Activated naive CD4-positive, alpha-beta T cell treated with anti-CD3 and anti-CD28 coated beads, Interleukin-2, amount 50 U/mL, for 72 hours (primary cell): ENCODE measurements at places on chromosomes 12 and 14.
A peak's percentile ranks its signal among the peaks of the same experiment; 100 is the strongest.

DNA sequence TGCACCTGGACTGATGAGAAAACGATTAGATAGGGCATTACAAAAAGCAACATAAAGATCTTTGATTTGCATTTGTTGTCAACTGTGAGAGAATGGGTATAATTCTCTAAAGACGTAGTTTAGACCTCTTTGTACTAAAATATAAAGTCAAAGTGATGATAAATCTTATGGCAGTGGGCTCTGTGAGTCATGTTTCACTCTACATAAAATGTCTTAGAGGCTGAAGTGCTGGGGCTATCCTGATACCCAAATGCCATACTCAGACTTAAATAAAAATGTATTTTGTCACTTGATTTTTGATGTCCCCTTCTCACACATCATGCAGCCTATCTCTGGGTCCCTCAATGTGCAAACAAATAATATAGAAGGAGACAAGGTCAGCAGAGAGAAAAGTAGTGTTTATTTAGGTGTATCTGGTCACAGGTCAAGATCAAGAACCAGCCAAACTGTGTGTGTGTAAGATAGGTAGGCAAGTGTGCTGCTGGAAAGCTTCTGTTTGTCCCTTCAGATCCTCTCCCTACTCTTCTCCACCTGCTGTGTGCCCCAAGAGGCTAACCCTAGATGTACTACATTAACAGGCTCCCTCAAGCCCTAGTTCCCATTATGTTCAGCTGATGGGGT, 7.0 kb upstream of the NIN start:
- no peak for DNase-seq

DNA sequence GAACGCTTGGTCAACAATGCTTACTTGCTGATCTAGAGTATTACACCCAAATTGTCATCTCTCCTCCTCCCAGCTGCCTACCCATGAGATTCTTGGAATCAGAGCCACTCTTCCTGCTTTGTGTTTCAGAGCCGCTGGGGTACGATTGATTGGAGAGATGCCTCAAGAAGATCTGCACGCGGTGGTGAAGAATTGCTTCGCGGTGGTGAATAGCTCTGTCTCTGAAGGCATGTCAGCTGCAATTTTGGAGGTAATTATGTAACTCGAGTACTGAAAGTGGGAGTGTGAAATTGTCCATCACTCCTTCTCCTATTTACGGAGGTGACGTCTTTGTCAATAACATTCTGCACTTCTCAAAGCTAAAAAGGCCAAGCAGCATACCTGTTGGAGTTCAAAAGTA, 93.9 kb downstream of the GLT1D1 start:
- no peak for DNase-seq

- DNase-seq = no peak
These were observed 402.3 kb downstream of the NUAK1 start for GRCh38 chr12:105736498-105736897.

- no peak for DNase-seq
These were observed 28.7 kb downstream of the AICDA start for GRCh38 chr12:8584004-8584403.

DNA sequence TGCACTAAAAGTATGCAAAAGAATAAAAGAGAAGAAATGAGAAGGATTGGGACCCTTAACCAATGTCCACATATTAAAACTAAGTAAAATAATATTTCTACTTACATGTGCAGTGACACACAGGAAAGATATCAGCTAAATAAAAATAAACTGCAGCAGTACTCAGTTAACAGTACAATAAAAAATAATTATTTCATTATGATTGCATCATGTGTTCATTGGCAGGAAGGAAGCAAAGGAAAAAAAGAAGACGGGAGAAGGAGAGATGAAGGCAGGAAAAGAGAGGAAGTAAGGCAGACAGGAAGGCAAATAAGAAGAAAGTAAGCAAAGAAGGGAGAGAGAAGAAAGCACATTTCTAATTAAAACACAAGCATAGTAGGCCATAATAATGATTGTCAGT, 33.0 kb downstream of the RASSF9 start:
- DNase-seq = no peak

GRCh38 chr12:77064896-77065360, 441 bp downstream of the E2F7 start:
- peak; percentile 31 for DNase-seq

GRCh38 chr14:56342494-56342942, 224.3 kb downstream of the PELI2 start:
- no peak for DNase-seq

DNA sequence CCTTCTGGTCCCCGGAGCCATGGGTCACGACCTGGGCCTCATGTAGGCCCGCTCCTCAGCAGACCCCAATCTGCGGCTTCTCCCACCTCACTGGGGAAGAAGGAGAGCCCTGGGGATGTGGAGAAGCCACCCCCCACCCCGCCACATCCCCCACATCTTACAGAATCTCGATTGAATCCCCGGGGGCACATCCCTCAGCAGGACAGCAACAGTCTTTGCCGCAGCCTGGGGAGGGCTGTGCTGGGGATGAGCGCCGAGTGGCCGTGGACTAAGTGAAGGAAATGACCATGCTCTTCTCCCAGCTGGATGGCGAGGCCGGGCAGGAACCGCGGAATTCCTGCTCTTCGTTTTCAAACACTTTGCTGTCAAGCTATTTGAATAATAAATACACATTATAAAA, 169.0 kb upstream of the RTL1 start:
- DNase-seq = no peak

GRCh38 chr14:20622816-20623291, 18.6 kb downstream of the OR6S1 start:
- DNase-seq = no peak

DNA sequence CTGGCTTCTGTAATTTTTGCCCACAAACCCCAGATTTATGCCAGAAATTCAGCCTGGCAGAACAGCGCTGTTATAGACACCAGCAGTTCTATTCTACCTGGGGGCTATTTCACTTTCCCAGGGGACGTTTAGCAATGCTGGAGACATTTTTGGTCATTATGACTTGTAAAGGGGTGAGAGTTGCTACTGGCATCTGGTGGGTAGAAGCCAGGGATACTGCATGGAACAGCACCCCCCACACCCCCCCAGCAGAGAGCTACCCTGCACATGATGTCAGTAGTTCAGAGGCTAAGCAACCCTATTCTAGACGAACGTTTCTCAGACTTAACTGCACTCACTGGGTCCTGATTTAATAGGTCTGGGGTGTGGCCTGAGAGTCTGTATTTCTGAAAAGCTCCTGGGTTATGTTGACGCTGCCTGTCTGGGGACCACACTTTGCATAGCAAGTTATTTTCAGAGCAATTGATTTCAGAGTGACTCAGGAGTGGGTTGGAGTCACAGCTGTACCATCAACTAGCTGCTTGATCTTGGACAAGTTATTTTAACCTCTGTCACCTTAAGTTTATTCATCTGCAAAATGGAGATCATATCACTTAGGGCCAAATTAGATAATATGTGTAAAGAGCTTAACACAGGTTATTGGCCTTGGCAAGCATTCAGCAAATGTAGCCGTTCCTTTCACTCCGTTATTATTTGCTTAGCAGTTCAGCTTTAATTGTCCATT, 48.5 kb downstream of the CHST11 start:
- DNase-seq = no peak

DNA sequence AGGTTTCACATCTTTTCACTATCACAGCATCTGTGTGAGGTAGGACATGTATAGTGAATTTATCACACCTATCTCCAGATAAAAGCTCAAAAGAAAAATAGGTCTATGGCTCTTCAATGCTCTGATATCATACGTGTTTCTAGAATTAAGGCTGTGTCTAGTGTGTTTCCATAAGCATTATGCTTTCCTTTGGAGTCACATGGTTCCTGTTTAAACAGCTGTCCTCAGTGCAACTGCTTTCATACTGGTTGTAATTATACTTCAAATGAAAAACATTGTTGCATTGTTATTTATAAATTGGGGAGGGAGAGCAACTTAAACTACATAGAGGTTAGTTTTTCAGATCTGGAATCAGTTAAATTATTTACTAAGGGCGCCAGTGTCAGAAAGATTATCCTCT, 151.6 kb downstream of the SYT1 start:
- no peak for DNase-seq

DNA sequence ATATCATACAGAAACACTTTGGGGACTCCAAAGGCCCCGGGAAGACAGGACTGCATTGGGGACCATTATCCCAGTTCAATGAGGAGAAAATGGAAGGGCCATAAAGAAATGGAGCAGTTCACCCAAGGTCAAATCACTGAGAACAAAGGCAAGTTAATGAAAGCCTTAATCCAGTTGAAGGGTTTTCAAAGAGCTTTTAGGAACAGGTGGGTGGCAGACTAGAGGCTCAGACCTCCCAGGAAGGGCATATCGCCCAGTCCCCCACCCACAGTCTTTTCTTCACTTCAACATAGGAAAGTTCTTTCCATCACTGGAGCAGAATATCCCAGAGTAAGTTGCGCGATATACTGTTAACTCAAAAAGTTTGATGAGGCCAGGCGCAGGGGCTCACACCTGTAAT, 136.1 kb upstream of the CCND2 start:
- no peak for DNase-seq

- DNase-seq = no peak
These were observed 394.4 kb downstream of the IPO8 start for GRCh38 chr12:30301291-30301690.

GRCh38 chr12:78703820-78704525, 160.6 kb upstream of the SYT1 start:
- DNase-seq = no peak

DNA sequence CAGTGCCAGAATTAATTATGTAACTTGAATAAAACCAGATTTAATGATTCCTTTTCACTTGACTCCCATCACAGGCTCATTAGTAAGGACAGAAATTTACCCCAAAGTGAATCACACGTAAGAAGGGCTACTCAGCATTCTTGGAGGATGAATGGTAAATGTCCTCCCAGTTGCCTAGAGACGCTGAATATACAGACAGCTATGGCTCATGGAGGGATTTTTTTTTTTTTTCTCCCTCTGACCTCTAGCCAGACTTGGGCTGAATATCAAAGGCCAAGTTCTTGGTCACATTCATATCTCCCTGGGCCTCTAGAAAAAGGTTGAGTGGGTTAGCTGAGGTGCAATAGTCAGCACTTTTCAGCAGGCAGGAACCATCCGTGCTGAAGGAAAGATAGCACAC, 77.5 kb downstream of the PHLDA1 start:
- DNase-seq = no peak

GRCh38 chr12:52171950-52172512, 19.8 kb downstream of the KRT80 start:
- DNase-seq = peak; percentile 34

- DNase-seq = no peak
These were observed 593.8 kb downstream of the TRHDE start for GRCh38 chr12:72865921-72866320.

DNA sequence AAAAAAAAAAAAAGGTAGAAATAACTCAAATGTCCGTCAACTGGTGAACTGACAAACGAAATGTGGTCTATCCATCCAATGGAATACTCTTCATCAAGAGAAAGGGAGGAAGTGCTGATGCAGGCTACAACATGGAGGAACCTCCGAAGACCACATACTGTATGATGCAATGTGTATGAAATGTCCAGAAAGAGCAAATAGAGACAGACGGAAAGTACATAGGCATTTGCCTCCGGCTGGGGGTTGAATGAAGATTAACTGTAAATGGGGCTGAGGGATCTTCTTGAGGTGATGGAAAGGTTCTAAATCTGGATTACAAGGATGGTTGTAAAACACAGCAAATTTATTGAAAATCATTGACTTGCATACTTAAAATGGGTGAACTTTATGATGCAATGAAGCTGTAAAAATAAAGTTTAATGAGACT, 35.4 kb downstream of the DLK1 start:
- DNase-seq = no peak

DNA sequence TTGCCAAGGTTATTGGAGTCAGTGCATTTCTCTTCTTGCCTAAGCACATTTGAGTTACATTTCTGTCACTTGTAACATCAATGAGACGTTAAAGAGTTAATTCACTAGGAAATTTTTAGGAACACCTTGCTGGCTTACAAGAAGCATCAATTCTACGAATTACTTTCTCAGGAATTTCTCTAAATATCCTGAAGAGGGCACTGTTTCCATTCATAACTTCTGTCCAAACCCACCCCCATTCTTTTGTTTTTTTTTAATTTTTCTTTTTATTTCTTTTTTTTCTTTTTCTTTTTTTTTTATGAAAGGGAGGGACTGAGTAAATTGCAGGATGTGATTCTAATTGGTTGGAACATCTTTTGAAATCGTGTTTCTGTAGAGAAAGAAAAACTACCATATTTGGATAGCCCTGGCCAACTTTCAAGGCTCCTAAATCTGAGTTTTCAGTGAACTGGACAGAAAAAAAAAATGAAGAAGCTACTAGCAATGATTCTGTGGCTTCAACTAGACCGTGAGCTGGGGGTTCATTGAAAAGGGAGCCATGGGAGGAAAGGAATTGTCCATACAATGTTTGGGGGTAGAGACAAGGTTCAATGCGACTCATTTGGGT, 285.3 kb downstream of the DAD1 start:
- no peak for DNase-seq

DNA sequence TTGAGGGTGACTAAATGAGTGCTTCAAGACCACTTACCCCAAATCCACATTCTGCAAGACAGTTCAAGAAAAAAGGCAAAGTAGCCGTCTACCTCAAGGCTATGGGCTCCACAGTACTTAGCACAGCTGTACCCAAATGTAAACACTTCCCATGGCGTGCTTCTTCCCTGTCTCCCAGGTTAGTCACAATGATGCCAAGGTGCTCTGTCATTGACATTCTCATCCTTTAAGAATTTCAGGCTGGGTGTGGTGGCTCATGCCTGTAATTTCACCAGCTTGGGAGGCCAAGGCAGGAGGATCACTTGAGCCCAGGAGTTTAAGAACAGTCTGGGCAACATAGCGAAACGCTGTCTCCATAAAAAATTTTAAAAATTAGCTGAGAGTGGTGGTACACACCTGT, 51.2 kb upstream of the CERS5 start:
- DNase-seq = no peak

DNA sequence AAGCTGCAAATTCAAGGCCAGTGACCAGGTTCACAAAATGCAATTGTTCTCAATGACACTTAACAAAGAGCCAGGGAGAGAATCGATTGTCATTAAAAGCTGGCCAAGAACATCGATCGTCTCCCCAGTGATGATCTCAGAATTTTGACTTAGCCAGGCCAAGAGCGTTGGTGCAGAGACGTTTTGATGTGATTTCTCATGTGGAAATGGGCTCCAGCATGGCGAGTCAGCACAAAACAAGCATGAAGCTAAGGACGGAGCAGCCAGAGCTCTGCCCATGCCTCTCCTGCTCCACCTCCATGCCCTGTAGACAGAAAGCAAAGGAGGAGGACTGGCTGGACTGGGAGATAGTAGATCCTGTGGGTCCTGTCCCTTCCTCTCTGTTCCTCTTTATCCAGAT, 270.8 kb downstream of the FOXN3 start:
- no peak for DNase-seq

DNA sequence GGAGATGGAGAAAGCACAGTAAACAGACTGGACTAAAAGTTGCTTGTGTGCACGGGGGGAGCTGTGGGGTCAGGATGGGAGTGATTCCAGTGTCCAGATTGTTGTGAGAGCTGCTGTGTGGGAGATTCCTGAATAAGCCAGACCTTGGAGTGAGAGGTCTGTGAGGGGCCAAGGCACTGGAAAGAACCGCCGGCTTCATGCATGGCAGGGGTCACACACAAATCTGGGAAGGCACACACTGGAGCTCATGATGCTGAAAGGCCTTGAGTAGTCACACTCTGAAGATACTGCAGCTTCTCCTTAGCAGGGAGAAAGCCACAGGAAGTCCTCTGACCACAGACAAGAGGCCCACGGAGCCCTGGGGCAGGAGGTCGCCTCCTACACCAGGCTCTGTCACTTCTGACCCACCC, 23.1 kb downstream of the ADCY6 start:
- no peak for DNase-seq

GRCh38 chr12:98182821-98183220, 332.6 kb upstream of the TMPO start:
- no peak for DNase-seq

GRCh38 chr12:4286228-4286627, 12.7 kb downstream of the CCND2 start:
- no peak for DNase-seq
